ENCODE measurements at places on chromosomes 12 and 14. TPM values are rescaled to one million over a fixed set of nuclear protein-coding genes. Genes with fewer than 3 reads are reported as not detected.

DNA sequence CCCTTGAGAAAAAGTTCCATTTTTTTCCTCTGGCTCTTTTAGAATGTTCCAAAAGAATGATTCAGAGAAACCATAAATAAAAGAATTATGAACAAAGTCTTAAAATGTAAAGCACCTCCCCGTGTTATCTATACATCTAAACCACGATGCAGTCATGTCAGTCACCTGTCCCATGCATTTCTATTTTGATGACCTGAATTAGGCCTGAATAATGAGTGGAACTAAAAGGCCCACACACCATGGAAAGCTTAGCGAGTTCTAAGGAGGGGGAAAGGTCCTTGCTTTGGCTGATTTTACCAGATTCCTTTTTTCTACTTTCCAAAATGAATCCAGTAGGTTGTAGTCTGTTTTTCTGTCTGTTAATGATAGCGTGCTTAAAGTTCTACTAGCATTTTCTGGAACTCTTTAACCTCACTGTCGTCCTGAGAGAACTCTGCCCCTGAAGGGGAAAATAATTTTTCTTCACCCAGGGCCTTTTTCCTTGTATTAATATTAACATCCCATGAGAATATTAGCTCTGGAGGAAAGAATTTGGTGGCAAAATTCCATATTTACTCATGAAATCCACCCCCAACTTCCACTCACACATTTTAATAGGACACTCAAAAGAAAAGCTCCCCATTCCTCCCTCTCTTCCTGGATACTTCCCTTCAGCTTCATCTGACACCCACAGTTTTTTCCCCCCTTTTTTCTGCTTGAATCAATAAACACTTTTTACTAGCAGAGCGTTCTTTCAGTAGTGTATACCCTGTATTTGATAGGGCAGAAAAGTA, 266.3 kb upstream of the DIO2 start:
- H3K27me3 ChIP-seq: no peaks in the 10 kb centered on the region
- peaks cover 23% of the 10 kb centered on the region for H3K36me3 ChIP-seq
- H3K27ac ChIP-seq: peak overlapping the region; percentile 92
- peaks cover 36% of the 10 kb centered on the region for H3K4me1 ChIP-seq

Gene CD163
- not detected for total RNA-seq

Gene HAL
- 1.7 TPM for total RNA-seq

- H3K36me3 ChIP-seq: no peaks in the 10 kb centered on the region
- H3K27ac ChIP-seq: no peak overlapping the region
- no peak for DNase-seq
- no peak overlapping the region for H3K4me3 ChIP-seq
- H3K4me1 ChIP-seq: peaks cover 8% of the 10 kb centered on the region
These were observed 35.2 kb upstream of the PTGR2 start for GRCh38 chr14:73816393-73816816.

- H3K27ac ChIP-seq: no peak overlapping the region
- no peaks in the 10 kb centered on the region for H3K4me1 ChIP-seq
- H3K36me3 ChIP-seq: no peaks in the 10 kb centered on the region
These were observed 291.1 kb downstream of the DIO2 start for GRCh38 chr14:79920180-79920692.

- H3K27ac ChIP-seq: no peak overlapping the region
- no peak overlapping the region for H3K4me3 ChIP-seq
- DNase-seq: no peak
- H3K27me3 ChIP-seq: peaks cover 26% of the 10 kb centered on the region
These were observed 14.8 kb upstream of the PPP1R1A start for GRCh38 chr12:54603173-54603814.

DNA sequence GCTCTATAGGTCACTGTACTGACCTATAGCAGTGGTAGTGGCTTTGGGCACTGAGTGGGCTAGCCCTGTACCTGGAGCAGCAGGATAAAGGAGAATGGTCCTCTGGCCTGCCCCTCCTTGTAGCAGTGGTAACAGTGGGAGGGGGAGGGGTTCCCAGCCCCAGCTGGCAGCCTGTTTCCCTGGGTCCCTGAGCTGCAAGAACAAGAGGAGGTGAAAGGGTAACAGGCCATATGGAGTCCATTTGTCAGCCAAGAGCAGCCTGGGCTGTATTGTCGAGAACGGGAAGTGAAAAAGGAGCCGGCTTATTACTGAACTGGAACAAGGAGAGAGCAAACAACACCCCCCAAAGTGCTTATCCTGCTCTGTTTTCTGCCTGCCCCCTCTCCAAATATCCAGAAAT, 73.8 kb upstream of the SRSF5 start:
- H3K27me3 ChIP-seq: no peaks in the 10 kb centered on the region
- H3K4me3 ChIP-seq: no peak overlapping the region
- peaks cover 45% of the 10 kb centered on the region for H3K4me1 ChIP-seq

Gene SP1
- 83.3 TPM for total RNA-seq

Gene NGB
- total RNA-seq: not detected

DNA sequence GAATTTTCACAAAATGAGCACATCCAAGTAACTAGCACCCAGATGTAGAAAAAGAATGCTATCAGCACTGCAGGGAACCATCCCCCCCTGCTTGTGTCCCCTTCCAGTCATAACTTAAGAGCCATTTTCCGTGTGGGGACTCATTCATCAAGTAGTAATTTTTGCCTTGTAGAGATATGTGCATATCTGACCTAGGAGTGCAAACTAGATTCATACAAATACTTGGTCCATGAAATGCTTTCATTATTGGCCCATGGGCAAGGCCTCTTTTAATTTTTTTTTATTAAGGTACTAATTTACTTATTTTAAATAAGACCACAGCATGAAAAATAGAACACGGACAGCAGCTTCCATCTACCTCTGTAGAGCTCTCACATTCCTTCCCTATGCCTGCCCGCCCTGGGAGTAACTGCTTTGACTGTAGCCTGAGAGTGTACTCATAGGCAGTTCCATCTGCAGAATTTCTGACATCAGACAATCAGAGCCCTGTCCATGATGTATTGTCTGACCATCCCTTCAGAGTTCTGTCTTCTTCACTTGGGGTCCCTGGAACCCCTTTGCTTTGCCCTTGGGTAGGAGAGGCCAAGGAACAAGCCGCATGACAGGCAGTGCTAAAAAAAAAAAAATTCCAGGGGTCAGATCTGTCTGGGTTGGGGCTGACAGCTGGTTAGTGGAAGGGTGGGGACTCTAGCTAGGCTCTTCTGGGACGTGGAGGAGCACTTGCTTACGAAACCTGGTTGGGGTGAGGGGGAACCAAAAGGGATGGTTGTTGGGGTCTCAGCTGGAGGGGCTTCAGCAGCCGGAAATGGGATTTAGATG, 131.7 kb downstream of the C12orf75 start:
- H3K4me1 ChIP-seq: peaks cover 49% of the 10 kb centered on the region
- no peak for DNase-seq
- no peaks in the 10 kb centered on the region for H3K27me3 ChIP-seq
- H3K36me3 ChIP-seq: peaks cover 4% of the 10 kb centered on the region
- H3K4me3 ChIP-seq: no peak overlapping the region

Gene DDN
- 0.08 TPM for total RNA-seq

Gene TCL1A
- not detected for total RNA-seq

GRCh38 chr14:49594347-49595091, 4.2 kb upstream of the LRR1 start:
- no peak overlapping the region for H3K4me3 ChIP-seq
- H3K27me3 ChIP-seq: no peaks in the 10 kb centered on the region
- H3K36me3 ChIP-seq: no peaks in the 10 kb centered on the region

- H3K27ac ChIP-seq: no peak overlapping the region
- H3K4me3 ChIP-seq: no peak overlapping the region
- no peaks in the 10 kb centered on the region for H3K27me3 ChIP-seq
- H3K36me3 ChIP-seq: peaks cover 20% of the 10 kb centered on the region
These were observed 24.9 kb downstream of the FCF1 start for GRCh38 chr14:74737753-74738325.

Gene FOXN3
- 120 TPM for total RNA-seq

DNA sequence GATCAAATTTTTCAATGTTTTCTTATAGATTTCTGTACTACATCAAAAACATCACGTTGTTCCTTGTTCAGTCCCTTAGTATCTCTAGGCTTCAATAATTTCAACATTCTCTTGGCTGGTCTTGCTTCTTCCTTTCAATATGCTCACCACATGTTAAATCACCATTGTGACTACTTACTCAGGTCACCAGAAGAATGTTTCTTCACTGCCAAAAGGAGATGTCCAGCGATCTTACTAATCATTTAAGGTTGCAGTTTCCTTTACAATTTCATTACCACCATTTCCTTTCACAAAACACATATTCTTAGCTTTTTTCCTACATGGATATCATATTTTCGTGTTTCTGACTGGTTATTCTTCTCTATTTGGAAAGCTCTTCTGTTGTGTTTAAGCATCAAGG, 363.8 kb downstream of the NAV3 start:
- no peak for DNase-seq
- no peak overlapping the region for H3K4me3 ChIP-seq
- no peak overlapping the region for H3K27ac ChIP-seq
- H3K4me1 ChIP-seq: peaks cover 11% of the 10 kb centered on the region
- no peaks in the 10 kb centered on the region for H3K27me3 ChIP-seq

Gene CLEC2B
- not detected for total RNA-seq

Gene LBHD2
- not detected for total RNA-seq

GRCh38 chr12:89733579-89734201, 25.1 kb upstream of the ATP2B1 start:
- H3K27ac ChIP-seq: no peak overlapping the region
- no peaks in the 10 kb centered on the region for H3K27me3 ChIP-seq
- no peak overlapping the region for H3K4me3 ChIP-seq
- peaks cover 15% of the 10 kb centered on the region for H3K4me1 ChIP-seq
- H3K36me3 ChIP-seq: no peaks in the 10 kb centered on the region

DNA sequence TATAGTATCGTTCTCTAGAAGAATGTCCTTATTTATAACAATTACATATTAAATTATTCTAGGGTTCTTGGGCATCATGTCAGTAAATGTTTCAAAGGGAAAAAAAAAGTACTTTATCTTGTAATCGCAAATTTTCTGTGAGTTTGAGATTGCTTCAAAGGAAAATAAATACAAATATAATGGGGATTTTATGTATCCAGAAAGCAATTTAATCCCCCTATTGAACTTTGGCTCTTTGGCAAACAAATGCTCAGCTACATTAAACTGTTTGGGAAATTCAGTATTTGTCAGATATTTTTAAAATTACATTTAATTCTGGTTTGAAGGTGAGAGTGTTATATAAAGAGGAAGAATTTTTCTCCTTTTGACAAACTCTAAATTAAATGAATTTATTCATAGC, 8.0 kb downstream of the ACSS3 start:
- H3K4me1 ChIP-seq: peaks cover 11% of the 10 kb centered on the region
- H3K27ac ChIP-seq: no peak overlapping the region
- H3K36me3 ChIP-seq: no peaks in the 10 kb centered on the region
- DNase-seq: no peak

DNA sequence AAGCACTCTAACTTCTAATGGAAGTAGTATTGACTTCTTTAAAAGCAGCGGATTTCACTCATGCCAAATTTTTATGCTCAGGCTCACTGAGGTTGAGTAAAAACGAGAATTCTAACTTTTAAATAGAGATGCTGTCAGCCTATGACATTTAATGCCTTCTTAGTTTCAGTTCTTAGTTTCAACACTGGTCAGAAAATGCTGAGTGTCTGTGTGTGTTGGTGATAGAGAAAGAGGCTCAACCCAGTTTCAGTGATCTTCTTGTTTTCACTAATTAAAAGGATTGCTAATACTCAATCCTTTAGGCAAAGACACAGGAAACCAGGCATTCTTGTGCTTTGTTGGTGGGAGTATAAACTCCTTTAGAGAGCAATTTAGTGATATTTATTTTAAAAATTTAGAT, 31.0 kb downstream of the PEBP1 start:
- no peaks in the 10 kb centered on the region for H3K4me1 ChIP-seq
- no peak overlapping the region for H3K4me3 ChIP-seq
- H3K36me3 ChIP-seq: peaks cover 34% of the 10 kb centered on the region
- no peak overlapping the region for H3K27ac ChIP-seq
- H3K27me3 ChIP-seq: no peaks in the 10 kb centered on the region

- H3K36me3 ChIP-seq: peaks cover 7% of the 10 kb centered on the region
- H3K27me3 ChIP-seq: no peaks in the 10 kb centered on the region
- peak; percentile 7 for DNase-seq
- H3K4me3 ChIP-seq: no peak overlapping the region
- peaks cover 17% of the 10 kb centered on the region for H3K4me1 ChIP-seq
These were observed 90.4 kb downstream of the PPP2R5C start for GRCh38 chr14:101851736-101852405.

DNA sequence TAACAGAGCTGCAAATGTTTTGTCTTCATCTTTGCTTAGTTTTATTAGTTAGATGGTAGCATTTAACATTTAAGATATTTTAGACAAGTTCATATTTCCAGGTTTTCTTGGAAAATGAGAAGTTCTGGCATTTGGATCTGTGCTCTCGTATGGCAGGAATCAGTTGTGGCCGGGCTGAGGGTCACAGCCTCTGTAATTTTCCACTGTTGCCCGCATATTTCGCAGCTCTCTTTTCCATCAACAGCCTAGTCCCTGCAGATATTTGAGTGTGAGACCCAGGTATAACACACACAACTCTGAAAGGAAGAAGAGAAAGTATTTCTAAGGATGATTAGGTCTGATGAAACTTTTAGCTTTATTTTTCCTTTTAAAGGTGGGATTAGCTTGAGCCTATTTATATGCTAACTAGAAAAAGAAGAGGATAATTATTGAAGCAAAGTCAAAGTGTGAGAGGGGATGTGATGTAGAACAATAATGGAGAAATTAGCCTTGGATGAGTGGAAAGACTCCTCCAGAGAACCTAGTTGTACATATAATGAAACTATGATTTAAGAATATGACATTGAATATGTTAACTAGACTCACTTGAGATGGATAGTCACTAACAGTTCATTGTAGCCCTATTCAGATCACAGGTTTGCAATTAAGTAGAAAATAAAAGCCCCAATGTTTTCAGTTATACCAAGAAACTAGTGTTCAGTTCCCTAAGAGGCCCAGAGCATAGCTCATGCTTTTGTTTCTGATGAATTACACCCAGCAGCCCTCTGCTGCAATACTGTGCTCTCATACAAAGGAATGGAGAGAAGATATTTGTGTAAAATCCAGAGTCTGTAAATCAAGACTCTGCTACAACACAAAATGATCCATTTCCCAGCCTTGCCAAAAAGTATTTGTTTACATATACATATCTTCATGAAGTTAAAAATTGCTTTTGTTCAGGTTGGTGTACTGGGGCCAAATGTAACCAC, 158.4 kb downstream of the C12orf50 start:
- no peak overlapping the region for H3K27ac ChIP-seq
- no peaks in the 10 kb centered on the region for H3K36me3 ChIP-seq
- no peak overlapping the region for H3K4me3 ChIP-seq
- H3K27me3 ChIP-seq: no peaks in the 10 kb centered on the region

Gene TAPBPL
- 17.0 TPM for total RNA-seq

GRCh38 chr12:828726-829395, 76.5 kb downstream of the WNK1 start:
- H3K27ac ChIP-seq: peak overlapping the region; percentile 31
- peaks cover 32% of the 10 kb centered on the region for H3K36me3 ChIP-seq
- no peak overlapping the region for H3K4me3 ChIP-seq
- DNase-seq: no peak
- H3K27me3 ChIP-seq: no peaks in the 10 kb centered on the region

GRCh38 chr12:131946757-131947156, 3.0 kb upstream of the EP400 start:
- no peak for DNase-seq
- peaks cover 14% of the 10 kb centered on the region for H3K4me1 ChIP-seq
- no peak overlapping the region for H3K4me3 ChIP-seq
- H3K27ac ChIP-seq: no peak overlapping the region
- no peaks in the 10 kb centered on the region for H3K27me3 ChIP-seq

Gene MIP
- not detected for total RNA-seq

- no peak for DNase-seq
- no peaks in the 10 kb centered on the region for H3K27me3 ChIP-seq
- H3K4me1 ChIP-seq: no peaks in the 10 kb centered on the region
- H3K27ac ChIP-seq: no peak overlapping the region
- peaks cover 24% of the 10 kb centered on the region for H3K36me3 ChIP-seq
These were observed 10.9 kb downstream of the TMEM260 start for GRCh38 chr14:56590535-56590960.

- H3K27ac ChIP-seq: no peak overlapping the region
- no peaks in the 10 kb centered on the region for H3K27me3 ChIP-seq
- H3K4me3 ChIP-seq: no peak overlapping the region
- no peaks in the 10 kb centered on the region for H3K4me1 ChIP-seq
- no peaks in the 10 kb centered on the region for H3K36me3 ChIP-seq
These were observed 179.6 kb downstream of the SLC35F4 start for GRCh38 chr14:57686304-57686703.

Data from osteocyte (in vitro differentiated cells).